ENCODE measurements at places on chromosomes 7 and 10.

GRCh38 chr10:96038476-96039387, 4.7 kb upstream of the CCNJ start:
- no peak for DNase-seq

- DNase-seq: no peak
Measured at GRCh38 chr7:83952236-83952635, 242.4 kb downstream of the SEMA3A start.

DNA sequence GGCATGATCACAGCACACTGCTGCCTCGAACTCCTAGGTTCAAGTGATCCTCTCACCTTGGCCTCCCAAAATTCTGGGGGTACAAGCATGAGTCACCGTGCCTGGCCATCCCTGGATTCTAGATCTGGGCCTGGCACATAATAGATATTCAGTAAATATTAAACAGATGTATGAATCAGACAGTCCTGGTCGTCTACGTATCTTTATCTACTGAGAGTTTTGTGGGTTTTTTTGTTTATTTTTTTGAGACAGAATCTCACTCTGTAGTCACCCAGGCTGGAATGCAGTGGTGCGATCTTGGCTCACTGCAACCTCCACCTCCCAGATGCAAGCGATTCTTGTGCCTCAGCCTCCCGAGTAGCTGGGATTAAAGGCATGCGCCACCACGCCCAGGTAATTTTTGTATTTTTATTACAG, 24.3 kb upstream of the ITGB1 start:
- no peak for DNase-seq

DNA sequence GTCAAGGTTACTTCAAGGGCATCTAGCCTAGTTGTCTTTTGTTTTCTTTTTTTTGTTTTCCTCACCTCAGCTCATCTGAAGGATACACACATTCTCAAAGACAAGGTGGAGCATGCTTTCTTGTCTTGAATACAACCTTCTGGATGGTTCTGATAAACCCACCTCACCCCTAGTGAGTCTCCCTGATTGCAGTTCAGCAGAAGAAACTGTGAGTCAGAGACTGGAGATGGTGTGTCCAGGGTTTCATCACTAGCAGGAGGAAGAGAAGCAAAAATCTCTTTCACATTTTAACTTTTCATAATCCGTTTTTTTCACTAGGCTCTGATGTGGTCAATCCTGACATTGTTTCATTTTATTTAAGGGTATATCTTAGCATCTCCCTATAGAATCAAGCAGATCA, 143.0 kb upstream of the NRBF2 start:
- no peak for DNase-seq

DNA sequence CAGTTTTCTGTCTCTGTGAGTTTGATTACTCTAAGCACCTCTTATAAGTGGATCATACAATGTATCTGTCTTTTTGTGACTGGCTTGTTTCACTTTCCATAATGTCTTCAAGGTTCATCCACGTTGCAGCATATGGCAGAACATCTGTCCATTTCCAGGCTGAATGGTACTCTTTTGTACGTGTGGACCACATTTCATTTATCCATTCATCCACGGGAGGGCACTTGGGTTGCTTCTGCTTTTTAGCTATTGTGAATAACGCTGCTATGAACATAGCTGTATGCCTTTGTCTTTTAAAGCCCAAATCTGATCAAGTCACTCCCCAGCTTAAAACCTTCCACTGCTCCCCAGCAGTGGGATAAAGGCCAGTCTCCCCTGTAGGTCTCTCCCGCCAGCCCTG, 31.5 kb downstream of the EGFR start:
- DNase-seq: no peak

DNA sequence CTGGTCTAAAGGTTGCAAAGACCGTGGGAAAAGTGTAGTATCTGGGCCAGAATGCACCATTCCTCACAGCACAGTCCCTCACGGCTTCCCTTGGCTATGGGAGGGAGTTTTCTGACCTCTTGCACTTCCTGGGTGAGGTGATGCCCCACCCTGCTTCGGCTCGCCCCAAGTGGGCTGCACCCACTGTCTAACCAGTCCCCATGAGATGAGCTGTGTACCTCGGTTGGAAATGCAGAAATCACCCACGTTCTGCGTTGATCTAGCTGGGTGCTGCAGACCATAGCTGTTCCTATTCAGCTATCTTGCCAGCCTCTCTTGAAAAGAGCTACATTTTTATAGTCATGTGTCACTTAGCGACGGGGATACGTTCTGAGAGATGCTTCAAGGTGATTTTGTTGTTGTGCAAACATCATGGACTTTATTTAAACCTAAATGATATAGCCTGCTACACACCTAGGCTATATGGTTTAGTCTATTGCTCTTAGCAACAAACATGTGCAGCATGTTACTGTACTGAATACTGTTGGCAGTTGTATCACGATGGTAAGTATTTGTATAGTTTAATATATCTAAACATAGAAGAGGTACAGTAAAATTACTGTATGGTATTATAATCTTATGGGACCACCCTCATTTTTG, 120.0 kb downstream of the PPP1R9A start:
- DNase-seq: no peak

GRCh38 chr10:84335516-84335915, 7.1 kb downstream of the CCSER2 start:
- no peak for DNase-seq

DNA sequence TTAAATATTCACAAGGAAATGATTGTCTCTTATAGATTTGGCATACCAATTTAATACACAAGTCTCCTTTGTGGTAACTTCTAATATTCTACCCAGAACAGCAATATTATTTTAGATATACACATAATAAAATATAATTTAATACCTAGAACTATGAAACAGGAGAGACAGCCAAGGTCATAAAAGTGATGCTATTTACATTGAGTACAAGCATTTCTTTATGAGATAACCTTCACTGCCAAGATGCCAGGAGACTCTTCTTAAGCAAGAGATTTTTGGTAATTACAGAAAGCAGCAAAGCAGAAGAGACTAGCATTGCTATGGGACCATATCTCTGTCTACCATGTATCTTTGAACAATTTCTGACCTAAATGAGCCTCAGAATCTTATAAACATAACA, 764.6 kb upstream of the GHITM start:
- DNase-seq: no peak

- DNase-seq: no peak
Measured at GRCh38 chr7:1192171-1192676, 32.2 kb upstream of the ZFAND2A start.

GRCh38 chr7:77765906-77766800, 32.1 kb downstream of the TMEM60 start:
- no peak for DNase-seq

GRCh38 chr7:98855610-98856422, 14.0 kb downstream of the TMEM130 start:
- DNase-seq: no peak

DNA sequence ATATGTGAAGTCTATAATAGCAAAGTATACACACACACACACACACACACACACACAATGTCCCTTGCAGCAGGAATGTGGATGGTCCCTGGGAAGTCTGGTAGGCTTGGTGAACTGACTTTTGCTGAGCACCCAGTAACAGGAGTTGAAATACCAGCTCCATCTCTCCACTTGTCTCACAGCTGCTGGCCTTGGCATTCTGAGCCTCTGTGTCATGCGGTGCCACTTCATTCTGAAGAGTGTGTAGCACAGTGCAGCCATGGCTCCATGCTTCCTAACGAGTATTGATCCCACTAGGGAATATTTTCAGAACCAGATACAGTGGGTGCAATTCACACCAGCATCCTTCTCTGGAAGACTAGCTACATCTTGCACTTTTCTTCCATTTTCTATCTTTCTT, 192.4 kb downstream of the ADARB2 start:
- peak; percentile 45 for DNase-seq

- DNase-seq: no peak
Measured at GRCh38 chr7:36486336-36486735, 96.7 kb downstream of the ANLN start.

GRCh38 chr7:50303335-50304128, 984 bp upstream of the IKZF1 start:
- no peak for DNase-seq

DNA sequence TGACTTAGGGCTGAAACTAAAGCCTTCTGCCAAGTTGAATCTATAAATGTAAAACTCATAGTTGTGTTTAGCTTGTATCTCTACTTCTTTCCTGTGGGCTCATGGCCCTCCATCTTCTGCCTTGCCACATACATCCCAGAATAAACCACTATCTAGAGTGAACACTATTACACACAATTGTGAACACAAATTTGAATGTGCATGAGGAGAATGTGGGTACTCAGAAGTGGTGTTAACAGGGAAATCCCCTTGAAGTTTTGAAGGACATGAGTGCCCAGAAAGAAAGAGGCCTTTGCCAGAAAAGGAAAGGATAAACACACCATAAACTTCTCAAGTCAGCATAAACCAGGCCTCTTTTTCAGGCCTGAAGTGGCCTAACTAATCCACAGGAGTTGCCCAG, 20.2 kb upstream of the CCNJ start:
- DNase-seq: no peak

GRCh38 chr10:100370714-100371481, 23.9 kb downstream of the SCD start:
- DNase-seq: peak; percentile 80

- DNase-seq: no peak
Measured at GRCh38 chr10:1158066-1158465, 101.9 kb downstream of the WDR37 start.

DNA sequence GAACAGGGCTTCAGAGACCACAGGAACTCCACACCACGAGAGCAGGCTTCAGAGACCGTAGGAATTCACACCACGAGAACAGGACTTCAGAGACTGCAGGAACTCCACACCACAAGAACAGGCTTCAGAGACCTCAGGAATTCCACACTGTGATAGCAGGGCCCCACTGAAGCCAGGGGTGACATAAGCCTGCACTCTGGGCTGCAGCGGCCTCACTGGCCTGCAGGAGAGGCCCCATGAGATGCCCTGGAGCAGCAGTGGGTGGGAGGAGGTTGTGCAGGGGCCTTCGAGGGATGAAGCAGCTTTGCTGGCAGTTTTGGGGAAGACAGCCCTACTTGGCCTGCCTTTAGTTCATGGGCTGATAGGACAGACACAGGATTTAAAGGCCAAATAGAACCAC, 614.7 kb downstream of the PTPRN2 start:
- no peak for DNase-seq

DNA sequence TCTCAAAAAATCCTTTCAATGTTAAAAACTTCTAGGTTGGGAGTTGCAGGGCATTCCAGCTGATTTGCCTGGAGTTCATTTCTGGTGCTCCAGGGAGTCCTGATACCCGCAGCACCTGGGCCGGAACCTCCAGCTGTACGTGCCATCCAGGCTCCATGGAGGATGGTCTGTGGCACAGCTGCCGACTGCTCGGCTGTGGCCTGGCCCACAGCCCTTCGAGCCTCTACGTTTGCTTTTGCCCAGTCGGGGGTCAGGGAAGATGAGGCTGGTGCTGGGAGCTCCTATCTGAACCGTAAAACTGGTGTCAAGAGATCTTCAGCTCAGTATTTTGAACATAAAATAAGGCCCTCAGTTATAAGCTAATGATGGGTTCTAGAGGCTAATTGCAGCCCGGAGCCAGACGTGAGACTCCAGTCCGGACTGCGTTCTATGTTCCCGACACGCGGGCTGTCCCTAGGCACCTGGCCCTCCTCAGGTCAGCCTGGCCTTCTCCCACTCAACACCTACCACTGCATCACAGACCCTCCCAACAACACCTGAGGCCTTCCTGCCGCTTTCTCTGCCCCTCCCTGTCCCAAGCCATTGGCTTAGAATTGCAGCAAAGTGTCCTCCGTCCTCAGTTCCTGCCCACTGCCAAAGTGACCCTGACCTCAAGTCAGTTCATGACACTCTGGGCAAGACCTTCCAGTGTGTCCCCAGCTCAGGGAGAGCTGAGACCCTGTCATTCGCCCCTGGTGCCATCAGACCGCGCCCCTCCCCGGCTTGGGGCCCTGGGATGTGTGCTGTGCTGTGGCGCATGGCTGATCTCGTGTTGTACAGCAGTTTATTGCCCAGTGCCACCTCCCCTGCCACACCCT, 64.2 kb upstream of the DNAJB6 start:
- no peak for DNase-seq

DNA sequence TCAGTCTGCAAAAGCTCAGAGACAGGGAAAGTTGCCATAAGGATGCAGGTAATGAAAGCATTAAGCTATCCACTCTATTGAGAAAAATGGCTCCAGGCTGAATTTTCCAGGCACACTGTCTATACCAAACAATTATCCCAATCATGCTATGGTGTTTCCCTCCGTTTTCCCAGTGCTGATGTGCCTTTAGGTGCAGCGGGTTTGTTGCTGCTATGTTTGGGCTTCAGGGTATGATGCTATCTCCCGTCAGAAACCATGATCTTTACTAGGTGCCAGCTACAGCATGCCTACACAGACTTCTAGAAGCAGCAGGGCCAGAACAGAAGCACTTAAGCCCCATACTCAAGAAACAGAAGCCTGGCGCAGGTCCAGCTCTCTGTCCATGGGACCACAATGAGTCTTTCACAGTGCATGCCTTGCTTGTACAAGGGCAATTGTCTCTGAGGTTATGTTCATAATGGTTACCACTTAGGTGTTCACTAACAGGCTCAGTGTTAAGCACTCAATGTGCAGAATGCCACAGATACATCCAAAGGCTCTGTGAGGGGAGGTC, 19.4 kb downstream of the STEAP1B start:
- DNase-seq: no peak

- no peak for DNase-seq
Measured at GRCh38 chr7:5488286-5488878, 64.7 kb upstream of the TNRC18 start.

- no peak for DNase-seq
Measured at GRCh38 chr7:25802473-25802872, 349.5 kb upstream of the NFE2L3 start.

All from head of caudate nucleus (tissue), 42 donors.